ENCODE measurements at places on chromosomes 1 and 21. TPM values are rescaled to one million over a fixed set of nuclear protein-coding genes. Genes with fewer than 3 reads are reported as not detected.

DNA sequence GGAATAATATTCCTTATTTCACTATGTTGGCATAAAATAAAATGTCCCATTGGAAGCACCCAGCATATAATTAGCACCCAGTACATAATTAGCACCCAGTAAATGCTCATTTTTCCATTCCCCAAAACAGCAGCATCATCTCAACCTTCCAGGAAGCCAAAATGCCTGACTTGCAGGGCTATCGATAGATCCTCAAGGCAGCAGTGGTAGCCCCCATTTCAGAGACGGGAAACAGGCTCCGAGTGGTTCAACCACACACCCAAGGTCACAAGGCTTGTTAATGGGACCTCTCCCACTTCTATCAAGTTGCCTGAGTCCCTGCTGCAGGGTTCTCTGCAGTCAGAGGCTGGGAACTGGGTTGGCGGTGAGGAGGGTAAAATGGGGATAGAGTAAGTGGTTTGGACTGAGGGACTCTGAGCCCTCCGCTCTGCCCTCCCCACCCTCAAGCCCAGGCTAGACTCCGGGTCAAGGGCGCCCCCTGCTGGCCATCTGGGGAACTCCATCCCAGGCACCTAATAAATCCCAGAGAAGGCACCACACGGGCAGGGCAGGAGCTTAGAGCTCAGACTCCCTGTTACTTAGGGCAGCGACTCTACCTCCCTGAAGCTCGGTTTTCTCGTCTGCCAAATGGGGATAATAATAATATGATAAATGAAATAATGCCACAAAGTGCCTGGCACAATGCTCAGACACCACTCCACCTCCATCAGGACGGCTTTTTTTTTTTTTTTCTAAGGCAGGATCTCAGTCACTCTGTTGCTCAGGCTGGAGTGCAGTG is 21.9 kb upstream of the LAPTM5 start:
- H3K27me3 ChIP-seq = no peaks in the 10 kb centered on the region
- peaks cover 21% of the 10 kb centered on the region for H3K4me1 ChIP-seq
- peak; percentile 89 for DNase-seq
- H3K27ac ChIP-seq = no peak overlapping the region
- no peak overlapping the region for H3K4me3 ChIP-seq

Gene CDK18
- total RNA-seq = 36.6 TPM

Gene DENND2D
- total RNA-seq = 113 TPM

GRCh38 chr21:31282095-31282709 is 61.9 kb downstream of the TIAM1 start:
- H3K4me3 ChIP-seq = no peak overlapping the region
- no peaks in the 10 kb centered on the region for H3K36me3 ChIP-seq
- H3K27ac ChIP-seq = no peak overlapping the region
